ENCODE measurements at places on chromosomes 2 and 18.

- no peak for DNase-seq
These were observed 25.3 kb downstream of the RTP5 start for GRCh38 chr2:241894681-241895426.

- no peak for DNase-seq
These were observed 36.6 kb upstream of the AAK1 start for GRCh38 chr2:69680001-69680675.

DNA sequence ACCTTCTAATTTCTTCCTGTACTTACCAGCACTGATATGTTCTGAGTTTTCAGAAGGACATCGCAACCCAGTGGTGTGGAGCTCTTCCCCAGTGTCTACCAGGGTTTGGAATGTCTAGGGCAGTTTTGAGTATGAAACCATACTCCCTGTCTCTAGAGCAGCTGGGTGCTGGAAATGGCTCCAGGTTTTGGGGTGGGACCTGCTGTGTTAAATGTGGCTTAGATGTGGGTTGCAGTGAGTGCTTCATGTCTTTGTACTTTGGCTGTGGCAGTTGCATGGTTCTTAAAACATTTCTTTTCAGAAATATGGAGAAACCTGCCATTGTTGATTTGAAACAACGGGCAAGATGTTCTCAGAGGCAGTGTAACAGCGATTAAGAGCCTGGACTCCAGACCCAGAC, 48.5 kb downstream of the ACSL3 start:
- DNase-seq, result no peak

DNA sequence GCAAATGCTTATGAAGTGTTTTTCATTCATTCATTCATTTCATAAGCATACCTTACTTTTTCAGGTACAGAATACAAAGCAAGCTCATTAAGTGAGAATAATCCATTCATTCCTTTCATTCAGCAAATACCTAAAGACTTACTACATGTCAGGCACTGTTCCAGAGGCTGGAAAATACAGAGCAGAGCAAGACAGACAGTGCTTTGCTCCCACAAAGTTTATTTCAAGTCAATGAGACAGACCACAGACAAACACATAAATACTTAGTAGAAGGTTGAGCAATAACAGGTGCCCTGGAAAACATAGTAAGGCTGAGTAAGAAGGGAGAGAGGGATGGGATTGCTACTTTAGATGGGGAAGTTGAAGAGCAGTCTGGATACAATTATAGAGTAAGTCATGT, 309.8 kb downstream of the C1D start:
- no peak for DNase-seq

GRCh38 chr2:221606424-221606823, 34.3 kb upstream of the EPHA4 start:
- no peak for DNase-seq

- no peak for DNase-seq
These were observed 27.4 kb upstream of the TTC32 start for GRCh38 chr2:19929226-19929625.

Data from GM12892 (cell line).